Suppressor macrophage treated with lipopolysaccharide for 4 hours (primary cell): ENCODE measurements at places on chromosomes 7 and 10.

- DNase-seq: no peak
Observed at GRCh38 chr7:27302590-27302989, 60.0 kb downstream of the EVX1 start.

GRCh38 chr10:15300697-15301096 is 70.4 kb downstream of the FAM171A1 start:
- DNase-seq: no peak

- DNase-seq: no peak
Observed at GRCh38 chr10:36669615-36670352, 455.6 kb upstream of the ANKRD30A start.

GRCh38 chr7:28151965-28152364 is 28.6 kb downstream of the JAZF1 start:
- DNase-seq: peak; percentile 92

GRCh38 chr7:70694434-70694970 is 437.4 kb upstream of the GALNT17 start:
- DNase-seq: peak; percentile 19
